Fibroblast of villous mesenchyme (primary cell): ENCODE measurements at places on chromosomes 6 and 20. TPM values are rescaled to one million over a fixed set of nuclear protein-coding genes. Genes with fewer than 3 reads are reported as not detected.
A peak's percentile ranks its signal among the peaks of the same experiment; 100 is the strongest.

- no peak for DNase-seq
These were observed 25.3 kb downstream of the NOL4L start for GRCh38 chr20:32559753-32560380.

GRCh38 chr6:42441697-42442081 is 10.0 kb downstream of the TRERF1 start:
- peak; percentile 26 for DNase-seq

GRCh38 chr6:109894181-109894580 is 83.9 kb upstream of the GPR6 start:
- DNase-seq: no peak

DNA sequence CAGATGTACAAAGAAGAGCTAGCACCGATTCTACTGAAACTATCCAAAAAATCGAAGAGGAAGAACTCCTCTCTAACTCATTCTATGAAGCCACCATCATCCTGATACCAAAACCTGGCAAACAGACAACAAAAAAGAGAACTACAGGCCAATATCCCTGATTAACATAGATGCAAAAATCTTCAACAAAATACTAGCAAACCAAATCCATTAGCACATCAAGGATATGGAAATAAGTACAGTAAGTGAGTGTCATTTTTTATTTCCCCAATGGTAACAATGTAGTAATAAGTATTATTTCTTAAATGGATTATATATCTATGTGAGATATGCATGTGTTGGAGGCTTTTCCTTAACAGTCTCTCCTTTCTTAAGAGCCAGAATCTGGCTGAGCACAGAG is 134.5 kb upstream of the SMLR1 start:
- DNase-seq: no peak

GRCh38 chr6:28875191-28875747 is 48.5 kb downstream of the TRIM27 start:
- DNase-seq: no peak

GRCh38 chr6:139851206-139851605 is 476.8 kb upstream of the CITED2 start:
- no peak for DNase-seq

GRCh38 chr6:11161031-11161956 is 49.8 kb upstream of the ERVFRD-1 start:
- no peak for DNase-seq

GRCh38 chr6:45148711-45149341 is 179.3 kb upstream of the RUNX2 start:
- peak; percentile 63 for DNase-seq

GRCh38 chr6:16496991-16497801 is 258.8 kb downstream of the GMPR start:
- peak; percentile 50 for DNase-seq

- no peak for DNase-seq
These were observed 37.9 kb upstream of the IRAK1BP1 start for GRCh38 chr6:78829407-78829806.

- DNase-seq: no peak
These were observed 381.0 kb downstream of the MAFB start for GRCh38 chr20:40307997-40308396.

DNA sequence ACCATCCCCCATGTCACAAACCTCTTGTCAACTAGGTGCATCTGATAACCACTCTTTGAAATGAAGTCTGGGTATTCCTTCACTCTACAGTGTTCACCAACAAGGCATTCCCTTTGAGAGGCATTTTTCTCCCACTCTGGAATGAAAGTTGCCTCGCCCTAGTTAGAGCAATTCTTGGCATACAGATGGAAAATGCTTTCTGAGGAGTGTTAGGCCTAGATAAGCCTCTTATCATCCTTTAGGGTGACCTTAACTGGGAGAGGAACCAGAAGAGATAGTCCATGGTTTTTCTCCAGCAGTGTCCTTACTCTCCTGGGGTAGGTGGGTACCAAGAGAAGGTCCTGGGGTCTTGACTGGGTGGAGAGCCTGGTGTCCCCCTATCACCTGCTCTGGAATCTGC is 14.8 kb downstream of the CLIC5 start:
- no peak for DNase-seq

- DNase-seq: peak; percentile 100
These were observed 45.9 kb downstream of the RIPOR3 start for GRCh38 chr20:50645253-50646068.

- peak; percentile 63 for DNase-seq
These were observed 292.1 kb downstream of the ADGB start for GRCh38 chr6:146890644-146891434.

GRCh38 chr20:15199698-15200097 is 862.3 kb upstream of the FLRT3 start:
- no peak for DNase-seq

- DNase-seq: peak; percentile 85
These were observed 271.6 kb upstream of the PRND start for GRCh38 chr20:4449957-4450715.

DNA sequence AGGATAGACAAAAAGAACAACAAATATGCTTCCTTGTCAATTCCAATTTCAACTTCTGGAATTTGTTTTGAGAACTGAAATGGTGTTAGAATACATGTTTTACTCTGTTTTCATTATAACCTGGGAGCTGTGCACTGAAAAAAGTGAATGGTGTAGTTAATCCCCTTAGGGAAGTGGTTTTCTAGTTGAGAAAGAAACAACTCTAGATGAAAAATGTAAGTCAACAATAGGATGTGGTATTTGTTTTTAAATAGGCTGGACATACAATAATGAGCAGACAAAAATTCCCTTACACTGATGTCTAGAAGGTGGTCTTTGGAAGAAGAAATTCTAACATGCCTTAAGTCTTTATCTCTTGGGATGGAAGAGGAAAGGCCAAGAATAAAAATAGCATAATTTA is 59.9 kb upstream of the TINAG start:
- DNase-seq: no peak

GRCh38 chr6:30334075-30334783 is 7.5 kb downstream of the TRIM39 start:
- no peak for DNase-seq

DNA sequence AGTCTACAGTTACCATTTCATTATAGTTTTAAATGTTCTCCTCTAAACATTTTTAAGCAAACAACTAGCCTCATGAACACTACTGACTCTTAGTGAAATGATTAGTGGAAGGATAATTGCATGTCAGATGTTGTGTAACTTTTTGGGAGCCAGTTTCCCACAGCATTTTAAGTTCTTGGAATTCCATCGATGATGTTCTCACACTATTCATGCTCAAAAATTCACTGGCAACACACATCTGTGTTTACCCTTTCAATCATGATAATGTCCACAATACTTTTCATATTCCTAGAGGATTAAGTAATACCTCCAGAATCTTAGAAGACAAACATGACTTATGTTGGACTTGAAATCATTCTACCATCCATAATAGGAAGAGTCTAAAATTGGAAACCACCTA is 678.1 kb upstream of the ID4 start:
- DNase-seq: peak; percentile 41

- DNase-seq: no peak
These were observed 48.1 kb downstream of the NKX2-2 start for GRCh38 chr20:21465799-21466198.

- no peak for DNase-seq
These were observed 37.7 kb downstream of the ZBTB9 start for GRCh38 chr6:33492093-33492492.

GRCh38 chr6:168533414-168533813 is 92.4 kb downstream of the SMOC2 start:
- no peak for DNase-seq

DNA sequence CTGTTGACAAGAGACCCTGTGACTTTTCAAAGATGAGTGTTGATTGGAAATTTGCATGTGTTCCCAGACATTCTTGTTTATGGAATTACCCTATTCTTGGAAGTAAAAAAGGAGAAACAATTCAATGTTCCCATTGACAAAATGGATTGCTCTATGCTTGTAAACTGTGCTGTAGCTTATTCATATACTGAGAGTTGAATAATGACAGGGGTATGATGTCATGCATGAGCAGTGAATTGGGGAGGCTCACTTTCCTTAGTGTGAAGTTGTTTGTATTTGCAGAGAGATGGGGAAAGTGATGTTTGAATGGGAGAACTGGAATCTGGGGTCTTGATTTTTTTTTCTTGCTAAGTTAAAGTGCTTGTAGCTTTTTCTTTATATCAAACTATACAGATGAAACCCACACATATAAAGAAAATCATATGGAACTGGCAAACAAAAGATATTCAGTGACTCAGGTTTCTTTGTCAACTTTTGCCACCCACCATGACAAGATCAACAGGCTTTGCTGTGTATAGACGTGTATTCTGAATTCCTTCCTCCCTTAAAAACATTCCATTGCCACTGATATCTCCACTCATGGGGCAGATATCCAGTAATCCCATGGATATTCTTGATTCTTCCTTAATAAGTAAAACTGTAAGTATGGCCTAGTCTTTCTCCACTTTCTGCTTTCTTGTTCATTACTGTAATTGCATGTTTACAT is 97.8 kb upstream of the JAG1 start:
- DNase-seq: no peak

The SAMD3 gene
- total RNA-seq: 3.0 and 5.5 TPM in 2 replicates

The SAMD10 gene
- 0.64 and 1.3 TPM in 2 replicates for total RNA-seq

The CASS4 gene
- total RNA-seq: 1.3 and 3.5 TPM in 2 replicates

The MRAP2 gene
- not detected in 2 replicates for total RNA-seq

The F13A1 gene
- total RNA-seq: under 0.01 TPM in 1 of 2 replicates, not detected in the other

The RIPPLY2 gene
- total RNA-seq: not detected in 2 replicates

The FOXC1 gene
- total RNA-seq: 1.9 and 2.2 TPM in 2 replicates

The TSBP1 gene
- total RNA-seq: under 0.01 TPM in 1 of 2 replicates, not detected in the other

The PBOV1 gene
- total RNA-seq: not detected in 2 replicates

The CCN5 gene
- total RNA-seq: 0.32 and 1.7 TPM in 2 replicates

The CLDN20 gene
- not detected in 2 replicates for total RNA-seq

The MAK gene
- total RNA-seq: not detected in 2 replicates

The ACTL10 gene
- 1.7 and 2.6 TPM in 2 replicates for total RNA-seq

The BRD2 gene
- 126 and 146 TPM in 2 replicates for total RNA-seq
